ENCODE measurements at places on chromosomes 1 and 21.

DNA sequence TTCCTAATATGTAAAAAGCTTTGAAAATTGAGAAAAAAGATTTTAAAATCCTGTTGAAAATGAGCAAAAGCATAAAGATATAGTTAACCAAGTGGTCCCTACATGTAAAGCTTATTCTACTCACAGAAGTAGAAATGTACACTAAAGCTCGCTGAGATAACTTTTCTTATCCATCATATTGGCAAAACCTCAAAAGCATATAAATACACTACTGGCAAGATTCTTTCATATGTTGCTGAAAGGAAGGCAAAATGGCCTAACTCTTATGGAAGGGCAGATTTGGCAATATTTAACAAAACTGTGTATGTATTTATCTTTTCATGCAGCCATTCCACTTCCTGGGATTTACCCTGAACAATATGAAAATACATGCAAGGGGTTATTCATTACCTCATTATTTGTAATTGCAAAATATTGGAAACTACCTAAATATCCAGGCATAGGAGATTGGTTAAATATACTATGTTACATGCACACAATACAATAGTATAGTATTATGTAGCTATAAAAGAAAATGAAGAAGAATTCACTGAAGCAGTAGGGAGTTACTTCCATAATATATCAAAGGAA, 43.2 kb upstream of the LYPLAL1 start:
- DNase-seq: no peak

DNA sequence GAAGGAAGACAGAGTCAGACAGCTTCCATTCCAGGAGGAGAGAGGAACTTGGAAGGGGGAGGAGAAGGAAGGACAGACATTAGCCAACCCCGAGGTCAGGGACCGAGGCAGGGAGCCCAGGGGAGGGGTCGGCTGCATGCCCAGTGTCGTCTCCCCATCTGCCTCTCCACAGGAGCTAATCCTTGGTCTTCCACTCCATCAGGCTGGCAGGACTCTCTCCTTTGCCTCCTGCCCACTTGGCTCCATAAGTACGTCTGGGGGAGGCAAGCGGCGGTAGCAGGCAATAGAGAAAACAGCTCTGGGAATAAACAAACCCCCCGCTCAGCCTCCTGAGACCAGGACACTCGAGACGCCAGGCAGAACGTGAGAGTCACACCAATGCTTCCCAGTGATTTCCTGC, 71.3 kb downstream of the GRIK3 start:
- no peak for DNase-seq

DNA sequence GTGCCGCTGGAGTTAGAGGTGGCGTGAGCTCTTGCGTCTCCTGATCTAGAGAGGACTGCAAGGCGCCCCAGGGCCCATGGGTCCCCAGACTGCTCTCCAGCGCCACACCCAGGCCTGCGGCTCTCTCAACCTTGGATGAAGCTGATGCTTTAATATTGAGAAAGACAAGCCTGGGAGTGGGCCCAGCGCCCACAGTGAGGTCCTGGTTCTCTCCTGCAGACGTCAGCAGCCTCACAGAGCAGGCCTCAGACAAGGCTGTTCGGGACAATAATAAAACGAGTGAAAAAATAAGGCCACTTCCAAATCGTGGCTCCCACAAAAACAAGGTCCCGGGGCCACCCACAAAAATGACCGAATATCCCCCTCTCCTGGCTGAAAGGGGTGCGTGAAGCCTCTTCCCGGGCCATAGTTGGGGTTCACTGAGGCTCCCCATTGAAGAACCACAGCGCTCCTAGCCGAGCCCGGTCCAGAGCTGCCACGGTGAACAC, 6.0 kb upstream of the DNMT3L start:
- peak; percentile 38 for DNase-seq

GRCh38 chr1:167716000-167716271, 5.8 kb upstream of the MPZL1 start:
- no peak for DNase-seq

- DNase-seq: peak; percentile 12
These were observed 1.1 kb upstream of the CACYBP start for GRCh38 chr1:174998569-174999215.

- no peak for DNase-seq
These were observed 36.4 kb downstream of the KYAT3 start for GRCh38 chr1:88956003-88956402.

DNA sequence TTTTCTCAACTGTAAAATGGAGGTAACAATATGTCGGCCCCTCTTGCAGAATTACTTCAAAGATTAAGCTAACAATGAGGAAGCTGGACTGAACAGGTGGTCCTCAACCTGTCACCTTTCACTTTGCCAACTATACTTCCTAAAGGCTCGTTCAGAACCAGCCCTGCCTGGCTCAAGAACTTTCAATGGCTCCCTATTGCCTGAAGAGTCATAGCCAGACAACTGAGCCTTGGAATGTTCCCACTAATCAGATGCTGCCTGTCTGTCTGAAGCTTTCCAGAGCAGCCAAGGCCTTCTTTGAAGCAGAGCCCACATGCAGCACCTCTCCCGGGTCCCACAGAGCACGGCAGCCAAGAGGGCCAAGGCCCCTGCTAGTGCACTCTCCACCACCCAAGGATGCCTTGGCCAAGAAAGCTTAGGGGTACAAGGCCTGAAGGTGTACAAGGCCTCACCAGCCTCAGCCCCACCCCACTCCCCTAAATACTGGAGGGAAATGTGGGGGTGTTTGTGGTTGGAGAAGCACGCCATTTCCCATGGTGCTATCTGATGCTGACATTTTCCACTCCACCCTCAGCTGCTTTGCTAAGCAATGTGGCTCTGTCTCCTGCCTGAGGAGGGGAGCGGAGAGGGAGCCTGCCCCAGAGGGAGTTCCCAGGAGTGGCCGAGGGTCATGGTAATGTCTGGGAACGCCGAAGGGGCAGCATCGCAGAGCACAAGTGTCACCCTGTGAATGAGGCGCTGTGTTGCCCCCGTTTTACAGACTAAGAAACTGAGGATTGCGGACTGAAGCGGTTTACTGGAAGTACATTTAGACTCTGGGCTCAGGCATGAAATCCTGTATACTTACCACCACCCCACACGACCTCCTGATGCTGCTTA, 8.2 kb upstream of the LAPTM5 start:
- DNase-seq: no peak

DNA sequence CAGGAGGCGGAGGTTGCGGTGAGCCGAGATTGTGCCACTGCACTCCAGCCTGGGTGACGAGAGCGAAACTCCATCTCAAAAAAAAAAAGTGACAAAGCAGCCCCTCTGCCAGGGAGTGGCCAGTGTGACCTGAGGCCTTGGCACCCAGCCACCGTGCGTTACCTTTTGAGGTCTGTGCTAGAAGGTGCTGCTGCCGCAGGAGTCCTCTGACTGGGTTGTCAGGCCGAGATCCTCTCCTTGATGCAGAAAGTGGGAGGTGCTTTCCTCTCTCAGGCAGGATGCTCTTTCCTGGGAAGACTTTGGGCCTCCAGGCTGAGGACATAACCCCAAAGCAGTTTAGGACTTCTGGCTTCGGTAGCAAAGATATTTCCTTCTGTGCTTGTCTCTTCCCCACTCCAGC, 280.5 kb upstream of the VAMP3 start:
- DNase-seq: no peak

- no peak for DNase-seq
These were observed 19.3 kb downstream of the TP73 start for GRCh38 chr1:3671371-3672180.

GRCh38 chr1:9128166-9128519, 759 bp downstream of the GPR157 start:
- no peak for DNase-seq

DNA sequence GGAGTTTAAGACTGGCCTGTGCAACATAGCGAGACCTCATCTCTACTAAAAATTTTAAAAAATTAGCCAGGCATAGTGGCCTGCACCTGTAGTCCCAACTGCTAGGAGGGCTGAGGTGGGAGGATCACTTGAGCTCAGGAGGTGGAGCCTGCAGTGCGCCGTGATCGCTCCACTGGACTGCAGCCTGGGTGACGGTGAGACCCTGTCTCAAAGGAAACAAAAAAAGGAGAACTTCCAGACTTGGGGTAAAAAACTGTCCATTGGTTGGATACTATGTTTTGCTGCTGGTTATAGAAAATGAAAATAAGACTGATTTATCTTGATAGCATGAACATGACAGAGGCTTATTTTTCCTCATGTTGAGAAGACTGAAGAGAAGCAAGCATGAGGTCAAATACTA, 79.4 kb downstream of the WDR4 start:
- DNase-seq: no peak

DNA sequence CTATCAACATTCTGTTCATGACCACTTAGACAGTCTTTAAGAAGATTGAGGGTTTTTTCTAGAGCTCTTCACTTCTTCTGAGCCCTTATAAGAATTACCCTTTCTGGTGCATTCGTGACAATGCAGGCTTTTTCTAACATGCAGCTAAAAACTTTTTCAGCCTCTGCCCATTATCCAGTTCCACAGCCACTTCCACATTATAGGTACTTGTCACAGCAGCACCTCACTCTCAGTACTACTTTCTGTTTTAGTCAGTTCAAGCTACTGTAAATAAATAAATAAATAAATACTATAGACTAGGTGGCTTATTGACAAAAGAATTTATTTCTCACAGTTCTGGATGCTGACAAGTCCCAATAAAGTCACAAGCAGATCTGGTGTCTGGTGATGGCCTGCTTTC, 284.4 kb upstream of the PKN2 start:
- DNase-seq: no peak

GRCh38 chr1:86616871-86617270, 70.0 kb downstream of the CLCA4 start:
- no peak for DNase-seq

DNA sequence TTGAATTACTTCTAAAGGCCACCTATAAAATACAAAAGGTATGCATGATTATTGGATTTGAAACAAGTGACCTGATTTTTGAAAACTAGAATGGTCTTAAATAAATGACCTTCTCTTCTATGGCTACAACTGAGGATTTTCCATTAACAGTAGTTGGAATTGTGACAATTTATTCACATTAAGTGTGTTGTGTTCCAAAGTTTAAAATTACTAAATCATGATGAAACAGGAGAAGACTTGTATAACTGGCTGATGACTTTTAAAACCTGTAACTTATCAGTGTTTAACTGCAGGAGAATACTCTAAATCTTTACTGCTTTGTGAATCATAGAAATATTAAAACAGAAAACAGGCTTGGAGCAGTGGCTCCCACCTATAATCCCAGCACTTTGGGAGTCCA, 4.6 kb downstream of the KCNT2 start:
- DNase-seq: no peak

DNA sequence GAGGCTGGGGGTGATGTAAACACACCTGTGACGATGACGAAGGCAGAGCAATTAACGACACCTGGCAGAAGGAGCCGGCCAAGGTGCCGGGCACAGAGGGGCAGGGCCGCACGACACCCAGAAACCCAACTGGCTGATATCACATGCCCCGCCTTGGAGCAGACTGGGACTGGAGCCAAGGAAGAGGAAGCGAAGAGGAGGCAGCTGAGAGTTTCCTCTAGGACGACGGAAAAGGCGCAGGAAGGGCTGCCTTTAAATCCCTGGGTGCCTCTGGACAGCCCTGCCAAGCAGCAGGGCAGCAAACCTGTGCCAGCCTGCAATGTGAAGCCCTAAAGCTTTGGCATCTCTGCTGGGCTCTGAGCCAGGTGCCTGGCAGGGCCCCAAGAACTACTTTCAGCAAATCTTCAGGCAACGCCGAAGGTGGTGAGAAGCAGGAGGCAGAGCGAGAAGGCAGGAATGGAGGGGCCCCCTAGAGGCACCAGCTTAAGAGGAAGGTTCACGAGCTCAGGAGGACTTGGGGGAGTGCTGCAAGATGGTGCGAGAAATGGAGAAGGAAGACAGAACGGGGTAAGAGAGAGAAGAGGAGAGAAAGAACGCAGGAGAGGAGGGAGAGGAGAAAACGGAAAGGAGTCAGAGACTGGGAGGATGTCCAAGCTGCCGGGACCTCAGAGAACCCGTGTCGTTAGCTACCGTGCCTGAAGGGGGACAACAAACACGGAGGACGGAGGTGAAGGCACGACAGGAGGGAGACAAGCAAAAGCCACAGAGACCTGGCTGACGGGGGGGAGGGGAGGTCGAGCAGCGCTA, 25.3 kb upstream of the PEF1 start:
- DNase-seq: peak; percentile 35

- DNase-seq: no peak
These were observed 214.9 kb downstream of the GABPA start for GRCh38 chr21:25949701-25950100.

DNA sequence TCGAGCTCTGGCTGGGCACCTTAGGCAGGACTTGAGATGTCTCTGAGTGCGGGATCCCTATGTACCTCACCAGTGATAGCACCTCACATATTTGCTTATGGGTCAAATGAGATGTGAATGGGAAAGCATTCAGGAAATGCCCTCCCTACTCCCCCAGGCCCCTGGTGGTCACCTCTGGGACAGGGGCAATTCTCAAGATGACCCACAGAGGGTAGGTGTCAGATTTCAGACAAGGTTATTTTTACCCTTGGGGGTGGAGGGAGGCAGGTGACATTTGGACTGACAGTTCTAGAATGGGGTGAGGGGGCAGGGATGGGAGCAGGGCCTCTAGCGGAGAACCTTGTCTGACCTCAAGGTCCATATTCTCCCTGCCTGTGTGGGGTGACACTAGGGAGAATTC, 27.1 kb downstream of the ACOT11 start:
- DNase-seq: no peak

DNA sequence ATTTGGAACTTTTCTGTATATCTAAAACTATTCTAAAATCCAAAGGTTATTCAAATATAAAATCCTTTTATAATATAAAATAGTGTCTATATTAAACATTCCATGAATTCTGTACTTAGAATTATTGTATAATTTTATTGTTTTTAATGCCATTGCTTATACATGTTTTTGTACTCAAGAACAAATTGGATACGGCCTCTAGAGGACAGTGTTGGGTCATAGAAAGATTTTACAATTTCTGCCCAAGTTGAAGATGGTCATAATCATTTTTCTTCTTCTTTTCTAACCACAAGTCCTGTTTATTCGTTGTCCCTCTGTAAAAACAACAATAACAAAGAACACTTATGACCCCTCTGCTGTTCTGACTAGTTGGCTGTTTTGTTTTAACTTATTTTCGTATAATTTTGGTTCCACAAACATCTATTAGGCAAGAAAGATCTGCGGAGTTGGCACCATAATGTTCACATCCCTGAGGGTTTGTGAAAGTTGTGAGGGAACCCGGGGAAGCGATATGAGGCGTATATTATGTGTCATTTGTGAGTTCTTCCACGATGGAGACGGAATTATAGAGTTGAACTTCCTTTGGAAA, 75.7 kb upstream of the KIF26B start:
- DNase-seq: peak; percentile 10

DNA sequence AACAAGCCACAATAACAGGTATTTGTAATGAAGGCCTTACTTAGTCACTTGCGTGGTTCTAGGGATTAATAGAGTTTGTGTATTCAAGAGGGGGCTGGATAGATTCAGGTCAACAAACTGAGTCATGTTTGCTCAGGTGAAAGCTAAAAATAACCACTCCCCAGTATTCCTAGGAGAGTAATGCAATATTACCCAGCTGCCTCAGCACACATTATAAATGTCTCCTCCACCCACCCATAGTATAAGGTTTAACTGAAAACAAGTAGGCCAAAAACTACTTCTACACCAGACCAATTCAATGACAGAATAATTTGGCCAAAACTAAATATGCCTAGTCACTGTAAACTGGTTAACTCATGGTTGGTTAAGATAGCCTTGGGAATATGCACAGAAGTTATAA, 34.4 kb downstream of the WLS start:
- no peak for DNase-seq

GRCh38 chr1:212578041-212578440, 30.5 kb upstream of the ATF3 start:
- DNase-seq: no peak
